Fibroblast of skin of right biceps (primary cell): ENCODE measurements at places on chromosomes 3 and 15.

- peak; percentile 37 for DNase-seq
These were observed 82.8 kb downstream of the PPARG start for GRCh38 chr3:12371525-12372140.

GRCh38 chr15:74845581-74845980 is 2.6 kb upstream of the ULK3 start:
- no peak for DNase-seq

DNA sequence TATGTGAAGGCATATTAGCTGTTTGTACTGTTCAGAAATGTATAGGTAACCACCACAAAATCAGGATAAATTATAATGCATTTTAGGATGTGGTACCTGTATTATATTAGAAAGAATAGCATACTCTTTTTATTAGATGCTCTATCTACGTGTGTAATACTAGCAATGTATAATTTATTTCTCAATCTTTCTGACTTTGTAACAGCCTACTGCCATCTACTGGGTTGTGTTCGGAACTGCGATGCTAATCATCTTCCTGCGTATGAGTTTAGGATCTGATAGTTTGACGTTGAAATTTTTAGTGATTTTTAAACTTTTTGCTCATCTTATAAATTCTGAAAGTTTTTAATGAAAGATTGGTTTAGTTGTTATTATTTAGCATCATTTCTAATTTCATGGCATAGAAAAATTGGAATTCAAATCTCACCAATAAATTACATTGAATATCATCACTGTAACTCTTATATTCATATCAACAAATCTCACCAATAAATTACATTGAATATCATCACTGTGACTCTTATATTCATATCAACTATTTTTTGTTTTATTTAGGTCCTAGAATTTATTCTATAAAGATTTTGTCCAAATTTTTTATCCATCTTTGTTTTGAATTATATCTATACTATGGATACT is 322.7 kb upstream of the ZNF717 start:
- peak; percentile 26 for DNase-seq

- no peak for DNase-seq
These were observed 1102.6 kb upstream of the EPHA6 start for GRCh38 chr3:95711789-95712188.

DNA sequence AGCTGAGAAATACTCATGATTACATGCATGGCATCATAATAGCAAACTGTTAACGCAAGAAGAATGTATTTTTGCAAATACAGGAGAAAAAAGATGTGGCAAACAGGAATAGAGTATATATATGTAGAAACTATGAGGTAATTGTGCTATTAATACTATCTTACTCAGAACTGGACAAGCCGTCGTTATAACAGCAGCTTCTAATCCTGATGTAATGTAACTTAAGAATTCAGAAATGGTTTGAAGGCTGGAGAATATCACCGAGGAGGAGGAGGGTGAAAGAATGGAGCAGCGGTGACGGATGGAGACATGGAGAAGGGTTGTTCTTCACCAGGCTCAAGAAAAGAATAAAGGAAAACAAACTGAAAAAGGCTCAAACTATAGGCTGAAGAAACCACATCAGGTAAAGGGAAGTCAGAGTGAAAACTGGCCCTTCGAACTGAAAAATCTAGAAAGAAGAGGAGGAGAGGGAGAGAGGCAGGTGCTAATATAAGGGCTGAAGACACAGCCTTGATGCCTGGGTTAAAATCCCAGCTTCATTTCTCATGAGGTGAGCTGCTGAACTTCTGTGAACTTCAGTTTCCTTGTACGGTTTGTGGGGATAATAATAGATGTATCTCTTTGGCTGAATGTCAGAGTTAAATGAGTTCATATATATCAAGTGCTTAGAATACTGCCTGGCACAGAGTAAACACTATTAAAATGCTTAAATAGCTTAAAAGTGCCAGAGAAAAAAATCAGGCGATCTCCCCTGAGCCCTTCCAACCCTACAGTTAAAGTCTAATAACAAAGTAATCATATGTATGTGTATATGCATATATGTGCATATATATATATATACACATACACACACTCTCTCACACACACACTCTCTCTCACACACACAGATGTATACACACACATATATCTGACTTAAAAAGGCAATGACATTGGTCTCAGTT is 43.9 kb downstream of the GOLIM4 start:
- DNase-seq: peak; percentile 68

DNA sequence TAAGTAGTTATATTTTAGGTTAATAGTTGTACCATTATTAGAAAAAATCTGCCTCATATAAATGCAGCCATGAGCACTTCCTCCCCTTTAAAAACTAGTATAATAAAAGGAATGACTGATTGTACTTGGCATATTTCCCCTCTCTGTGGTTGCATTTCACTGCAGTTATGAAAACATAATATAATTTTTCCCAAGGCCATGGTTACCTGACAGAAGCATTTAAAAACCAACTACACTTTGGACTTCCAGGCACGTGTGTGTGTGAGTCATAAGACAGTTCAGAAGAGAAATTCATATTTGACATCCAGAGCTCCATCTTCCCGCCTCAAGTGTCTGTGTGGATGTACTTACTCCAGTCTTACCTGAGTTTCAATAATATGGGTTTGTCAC is 828.2 kb upstream of the CFAP20DC start:
- peak; percentile 75 for DNase-seq

DNA sequence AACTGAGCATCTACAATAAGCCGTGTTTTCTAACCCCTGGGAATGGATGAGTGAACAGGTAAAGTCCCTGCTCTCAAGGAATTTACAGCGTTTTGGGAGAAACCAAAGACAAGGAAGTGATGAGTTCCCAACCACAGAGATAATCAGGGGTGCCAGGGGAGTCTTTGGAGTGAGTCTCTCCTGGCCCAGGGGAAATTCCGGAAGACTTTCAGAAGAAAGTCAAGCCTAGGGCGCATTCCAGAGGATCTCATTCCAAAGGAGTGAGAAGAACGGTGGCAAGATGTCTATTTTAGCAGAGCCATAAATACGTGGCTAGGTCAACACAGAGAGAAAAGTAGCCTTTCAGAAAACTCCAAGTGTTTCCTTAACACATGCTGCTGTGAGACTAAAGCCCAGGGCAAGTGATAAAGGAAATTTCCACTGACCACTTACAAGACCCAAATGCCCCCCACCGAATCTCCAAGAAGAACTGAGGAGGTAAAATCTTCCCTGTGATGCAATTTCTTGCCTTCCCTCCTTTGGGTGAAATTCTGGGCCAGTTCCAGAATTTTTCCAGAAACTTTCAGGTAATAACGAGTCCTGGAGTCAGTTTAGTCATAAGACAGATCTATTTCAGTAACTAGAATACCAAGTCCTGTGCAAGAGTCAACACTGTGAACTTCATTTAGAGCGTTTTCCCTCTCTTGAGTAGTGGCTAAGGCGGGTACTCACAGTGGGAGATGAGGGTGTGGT is 437.4 kb downstream of the NR2F2 start:
- DNase-seq: peak; percentile 2

DNA sequence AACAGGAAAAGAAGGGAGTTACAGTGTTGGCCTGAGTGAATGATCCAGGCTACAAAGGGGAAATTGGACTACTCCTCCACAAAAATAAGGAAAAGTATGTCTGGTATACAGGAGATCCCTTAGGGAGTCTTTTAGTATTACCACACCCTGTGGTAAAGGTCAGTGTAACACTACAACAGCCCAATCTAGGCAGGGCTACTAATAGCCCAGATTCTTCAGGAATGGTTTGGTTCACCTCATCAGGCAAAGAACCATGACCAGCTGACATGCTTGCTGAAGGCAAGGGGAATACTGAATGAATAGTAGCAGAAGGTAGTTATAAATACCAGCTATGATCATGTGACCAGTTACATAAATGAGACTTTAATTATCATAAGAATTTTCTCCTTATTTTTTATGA is 372.6 kb upstream of the ATP11B start:
- DNase-seq: no peak

DNA sequence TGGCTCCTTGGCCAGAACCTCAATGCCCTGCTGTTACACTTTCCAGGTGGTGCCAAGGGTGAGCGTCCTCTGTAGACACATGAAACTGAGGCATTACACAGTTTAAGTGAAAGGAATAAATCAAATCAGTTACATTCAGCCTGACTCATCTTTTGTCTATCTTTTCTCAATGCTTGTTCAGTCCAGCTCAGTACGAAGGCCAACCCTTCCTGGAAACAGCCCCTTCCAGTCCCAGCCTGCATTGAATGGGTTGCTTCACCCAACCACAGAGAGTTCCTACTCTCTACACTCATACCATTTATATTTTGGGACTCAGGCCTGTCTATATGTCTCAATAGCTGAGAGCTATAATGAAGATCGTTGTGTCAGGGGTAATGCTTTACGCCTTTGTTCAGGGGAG is 363.6 kb downstream of the RORA start:
- peak; percentile 46 for DNase-seq

- no peak for DNase-seq
These were observed 588.0 kb downstream of the SQOR start for GRCh38 chr15:46222826-46223225.

- peak; percentile 56 for DNase-seq
These were observed 24.8 kb downstream of the PSTPIP1 start for GRCh38 chr15:77019521-77020331.

- no peak for DNase-seq
These were observed 379.9 kb upstream of the KCNMB2 start for GRCh38 chr3:178156301-178156700.

GRCh38 chr3:177459401-177459800 is 262.1 kb upstream of the TBL1XR1 start:
- DNase-seq: peak; percentile 87

DNA sequence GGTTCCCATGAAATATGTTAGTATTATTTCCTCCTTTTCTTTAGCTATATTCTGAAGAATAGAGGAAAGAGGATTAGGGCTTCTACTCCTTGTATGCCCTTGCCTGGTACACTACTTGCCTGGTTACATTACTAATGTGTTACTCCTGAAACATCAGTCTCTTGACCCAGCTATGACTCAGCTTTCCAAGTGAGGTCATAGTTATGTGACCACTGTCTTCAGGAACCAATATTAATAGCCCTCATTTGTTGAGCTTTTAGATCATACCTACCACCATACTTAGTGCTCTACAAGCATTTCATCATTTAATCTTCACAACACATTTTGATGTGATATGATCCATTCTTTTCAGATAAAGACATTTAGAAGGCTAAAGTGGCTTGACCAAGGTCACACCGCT is 60.3 kb downstream of the CMSS1 start:
- DNase-seq: peak; percentile 93

GRCh38 chr15:37107744-37108380 is 7.5 kb upstream of the MEIS2 start:
- no peak for DNase-seq

DNA sequence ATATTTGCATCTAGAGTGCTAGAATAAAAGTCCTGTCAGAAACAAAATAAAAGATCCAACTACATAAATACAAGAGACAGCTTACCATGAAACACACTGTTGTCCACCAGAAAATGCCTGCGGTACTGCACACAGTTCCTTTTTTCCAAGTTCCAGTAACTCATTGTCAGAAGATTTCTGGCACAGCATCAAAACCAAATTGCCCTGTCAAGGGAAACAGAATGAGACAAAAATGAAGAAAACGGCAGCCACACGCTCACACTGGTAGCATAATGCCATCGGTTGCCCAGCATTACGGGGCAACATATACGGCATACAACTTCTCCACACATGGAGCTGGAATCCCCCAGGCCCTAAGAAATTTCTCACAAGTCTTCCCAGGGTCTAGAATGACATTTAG is 40.8 kb downstream of the PLCH1 start:
- no peak for DNase-seq

GRCh38 chr3:111906656-111907055 is 47.6 kb downstream of the PHLDB2 start:
- DNase-seq: no peak

- DNase-seq: no peak
These were observed 34.9 kb downstream of the TSPAN3 start for GRCh38 chr15:77035999-77036471.

DNA sequence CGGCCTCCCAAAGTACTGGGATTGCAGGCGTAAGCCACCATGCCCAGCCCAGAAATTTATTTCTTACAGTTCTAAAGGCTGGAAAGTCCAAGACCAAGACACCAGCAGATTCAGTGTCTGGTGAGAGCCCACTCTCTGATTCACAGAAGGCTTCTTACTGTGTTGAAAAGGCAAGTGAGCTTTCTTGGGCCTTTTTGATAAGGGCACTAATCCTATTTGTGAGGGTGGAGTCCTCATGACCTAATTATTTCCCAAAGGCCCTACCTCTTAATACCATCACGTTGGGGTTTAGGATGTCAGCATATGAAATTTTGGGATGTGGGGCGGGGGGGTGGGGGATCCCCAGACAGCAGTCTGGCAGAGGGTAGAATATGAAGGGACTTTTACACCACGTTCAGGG is 47.5 kb upstream of the MEX3B start:
- DNase-seq: no peak

DNA sequence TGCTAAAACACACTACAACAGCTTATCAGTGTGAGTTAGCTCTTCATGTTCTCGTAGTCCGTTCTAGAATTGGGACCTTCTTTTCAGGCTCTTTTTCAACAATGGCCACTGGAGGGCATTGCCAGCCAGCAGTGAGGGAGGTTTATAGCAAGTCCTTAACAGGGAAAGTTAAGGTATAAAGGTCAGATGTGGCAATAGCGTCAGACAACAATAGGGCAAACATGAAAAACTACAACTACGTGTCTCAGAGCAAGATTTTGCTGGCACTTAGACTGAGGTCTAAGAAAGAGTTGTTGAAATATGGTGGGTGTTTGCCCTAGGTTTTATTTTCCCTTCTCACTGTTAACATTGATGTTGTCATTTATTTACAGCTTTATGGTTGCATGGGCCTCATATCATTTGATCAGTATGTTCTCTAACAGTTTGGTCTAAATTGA is 161.4 kb downstream of the GMNC start:
- DNase-seq: peak; percentile 14

GRCh38 chr15:88890495-88890894 is 4.8 kb downstream of the HAPLN3 start:
- DNase-seq: peak; percentile 56

DNA sequence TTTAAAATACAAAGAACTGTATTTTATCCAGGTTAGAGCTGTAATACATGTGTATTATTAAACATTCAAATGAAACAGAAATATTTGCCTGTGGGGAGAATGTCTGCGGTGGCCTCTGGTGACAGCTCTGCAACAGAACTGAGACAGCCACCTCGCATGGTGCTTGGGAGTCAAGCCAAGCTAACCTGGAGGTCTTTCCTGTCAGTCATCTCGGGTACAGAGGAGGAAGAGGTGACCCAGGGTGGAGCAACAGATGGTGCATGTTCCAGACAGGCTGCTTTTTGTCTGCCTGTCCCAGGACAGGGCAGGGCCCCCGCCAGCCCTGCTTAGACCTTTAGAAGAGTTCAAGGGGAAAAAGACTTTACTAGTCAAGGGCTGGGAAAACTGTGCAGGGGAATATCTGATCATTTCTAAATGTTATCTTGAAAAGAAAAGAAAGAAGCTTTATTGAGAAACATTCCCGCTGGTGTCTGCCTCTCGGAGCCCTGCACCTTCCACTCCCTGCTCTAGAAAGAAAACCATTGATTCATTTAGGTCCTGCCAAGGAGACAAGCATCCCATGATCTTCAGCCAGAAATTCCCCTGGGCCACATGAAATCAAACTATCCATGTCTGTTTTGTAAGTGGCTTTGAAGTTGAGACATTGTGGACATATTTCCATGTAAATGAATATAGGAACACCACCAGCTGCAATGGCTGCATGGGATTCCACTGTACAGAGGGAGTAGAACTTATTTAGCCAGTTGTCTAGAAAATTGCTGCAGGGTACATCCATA is 5.5 kb upstream of the NR2E3 start:
- no peak for DNase-seq

GRCh38 chr3:192830291-192831110 is 87.2 kb downstream of the MB21D2 start:
- DNase-seq: no peak

- DNase-seq: no peak
These were observed 36.8 kb upstream of the SUCLG2 start for GRCh38 chr3:67691207-67691606.
